ENCODE measurements at places on chromosomes 6 and 20.

DNA sequence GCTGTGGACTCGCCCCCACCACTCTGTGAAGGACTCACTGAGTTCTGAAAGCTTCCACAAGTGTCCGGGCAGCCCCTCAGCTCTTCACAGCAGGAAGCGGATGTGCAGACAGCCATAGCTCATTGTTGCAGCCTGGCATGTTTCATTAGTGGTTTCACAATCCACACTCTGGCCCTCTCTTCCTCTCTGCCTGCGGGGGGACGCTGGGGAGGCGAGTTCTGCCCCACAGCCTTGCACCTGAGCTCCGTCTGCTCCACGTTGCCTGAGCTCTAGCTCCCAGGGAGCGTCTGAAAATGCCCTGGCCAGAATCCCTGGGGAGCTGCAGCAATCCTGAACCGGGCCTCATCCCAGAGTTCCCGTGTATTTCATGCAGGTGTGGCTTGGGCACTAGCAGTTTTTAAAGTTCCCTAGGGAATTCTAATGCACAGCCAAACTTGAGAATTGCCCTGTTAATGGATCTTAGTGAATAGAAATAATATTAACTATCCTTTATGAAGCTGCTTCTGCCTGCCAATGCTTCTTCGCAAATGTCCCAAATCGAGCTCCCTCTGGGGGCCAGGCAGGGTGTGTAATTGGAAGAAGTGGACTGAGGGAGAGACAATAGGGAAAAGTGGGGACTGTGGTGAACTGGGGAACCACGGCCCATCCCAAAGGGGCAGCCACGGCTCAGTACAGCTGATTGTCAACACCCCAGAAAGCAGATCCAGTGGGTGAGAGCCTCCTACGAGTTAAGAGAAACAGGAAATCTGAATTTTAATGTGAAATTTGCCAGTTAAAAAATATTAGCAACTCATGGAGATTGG is 51.5 kb downstream of the CTCFL start:
- DNase-seq, result peak; percentile 25

DNA sequence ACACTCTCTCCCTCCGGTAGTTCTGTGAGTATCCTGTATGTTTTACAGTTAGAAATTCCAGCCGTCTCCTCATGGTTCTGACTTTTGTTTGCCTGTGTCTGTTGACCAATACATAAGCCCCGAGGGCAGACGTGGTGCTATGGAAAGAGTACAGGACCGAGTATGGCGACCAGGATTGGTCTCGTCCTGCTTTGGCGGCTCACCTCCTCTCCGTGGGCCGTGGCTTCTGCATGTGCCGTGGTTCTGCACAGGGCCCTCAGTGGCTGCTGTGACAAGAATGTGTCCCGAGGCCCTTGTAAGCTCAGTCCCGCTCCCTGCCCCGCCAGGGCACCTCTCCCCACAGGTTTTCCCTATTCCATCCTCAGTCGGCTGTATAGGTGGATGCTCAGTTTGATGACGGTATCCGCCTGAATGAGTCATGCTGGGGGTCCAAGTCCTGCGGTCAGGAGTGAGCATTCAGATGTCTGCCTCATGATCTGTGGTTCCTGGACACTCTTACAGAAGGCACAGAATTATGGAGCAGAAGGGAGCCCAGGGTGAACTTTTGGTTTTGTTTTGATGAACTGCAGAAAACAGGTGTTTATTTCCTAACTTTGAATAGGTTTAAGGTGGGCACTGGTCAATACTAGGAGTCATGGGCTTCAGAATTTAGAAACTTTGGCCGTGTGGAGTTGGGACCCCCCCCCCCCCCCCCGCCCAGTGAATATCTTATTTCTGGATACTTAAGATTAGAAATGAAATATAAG is 1.2 kb downstream of the ARFGAP1 start:
- no peak for DNase-seq

DNA sequence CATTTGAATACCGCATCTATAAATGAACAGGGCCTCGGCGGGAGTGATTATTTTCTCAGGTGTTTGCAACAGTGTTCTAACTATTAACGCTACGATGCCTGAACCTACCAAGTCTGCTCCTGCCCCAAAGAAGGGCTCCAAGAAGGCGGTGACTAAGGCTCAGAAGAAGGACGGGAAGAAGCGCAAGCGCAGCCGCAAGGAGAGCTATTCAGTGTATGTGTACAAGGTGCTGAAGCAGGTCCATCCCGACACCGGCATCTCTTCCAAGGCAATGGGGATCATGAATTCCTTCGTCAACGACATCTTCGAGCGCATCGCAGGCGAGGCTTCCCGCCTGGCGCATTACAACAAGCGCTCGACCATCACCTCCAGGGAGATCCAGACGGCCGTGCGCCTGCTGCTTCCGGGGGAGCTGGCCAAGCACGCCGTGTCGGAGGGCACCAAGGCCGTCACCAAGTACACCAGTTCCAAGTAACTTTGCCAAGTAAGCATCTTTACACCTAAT is 70.9 kb downstream of the HFE start:
- peak; percentile 85 for DNase-seq

GRCh38 chr20:5342021-5342420 is 25.3 kb upstream of the PROKR2 start:
- DNase-seq, result no peak

- peak; percentile 59 for DNase-seq
Observed at GRCh38 chr6:31681135-31681671, 336 bp upstream of the LY6G5C start.

DNA sequence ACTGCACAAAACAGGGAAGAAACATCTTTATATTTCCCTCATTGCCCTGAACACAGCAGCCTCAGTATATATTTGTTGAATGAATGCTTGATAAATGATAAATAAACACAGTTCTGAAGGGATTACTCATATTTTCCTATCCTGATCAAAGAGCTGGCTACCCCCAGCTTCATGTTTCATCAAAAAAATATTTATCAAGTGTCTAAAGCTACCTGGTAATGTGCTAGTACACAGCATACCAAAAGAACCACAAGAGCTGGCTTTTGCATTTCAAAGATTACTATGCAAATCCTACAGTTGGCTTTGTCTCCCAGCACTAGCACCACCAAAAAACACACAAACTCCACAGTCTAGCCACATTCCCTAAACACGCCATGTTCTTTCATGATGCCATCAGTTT is 130.0 kb downstream of the BTBD9 start:
- no peak for DNase-seq

GRCh38 chr6:84854811-84855400 is 90.5 kb upstream of the TBX18 start:
- DNase-seq, result no peak

GRCh38 chr6:45350186-45350710 is 22.1 kb downstream of the RUNX2 start:
- DNase-seq, result no peak

DNA sequence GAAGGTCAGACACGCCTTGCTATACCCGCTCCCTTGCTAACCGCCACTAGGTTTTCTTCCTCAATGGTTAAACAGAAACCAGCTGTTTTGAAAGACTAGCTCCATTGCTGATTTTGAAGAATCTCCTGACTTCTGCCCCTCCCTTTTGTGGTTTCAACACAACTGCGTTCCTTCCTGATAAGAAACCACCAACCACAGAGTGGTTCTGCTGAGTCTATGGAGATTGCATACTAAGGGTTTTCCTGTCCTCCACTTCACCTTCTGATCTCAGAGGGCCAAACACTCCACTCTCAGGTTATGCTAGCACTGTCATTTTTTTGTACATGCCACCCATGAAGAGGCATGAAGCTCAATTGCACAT is 207.9 kb downstream of the MYLK4 start:
- DNase-seq, result peak; percentile 40

- DNase-seq, result no peak
Observed at GRCh38 chr6:45212976-45213375, 115.2 kb upstream of the RUNX2 start.

DNA sequence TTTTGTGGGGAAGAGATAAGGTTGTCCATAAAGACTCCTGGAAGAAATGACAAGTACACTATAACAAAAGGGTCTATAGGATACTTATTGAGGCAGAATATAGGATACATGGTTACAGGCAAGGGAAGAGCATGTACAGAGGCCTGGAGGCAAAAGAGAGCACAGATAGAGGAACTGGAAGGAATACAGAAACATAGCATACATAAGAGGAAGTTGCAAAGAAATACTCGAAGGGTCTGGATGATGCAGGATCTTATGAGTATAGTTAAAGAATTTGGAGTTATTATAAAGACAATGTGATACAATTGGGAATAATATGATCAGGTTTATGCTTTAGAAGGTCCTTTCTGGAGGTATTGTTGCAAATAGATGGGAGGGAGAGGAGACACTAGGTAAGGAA is 592.7 kb upstream of the POU3F2 start:
- DNase-seq, result no peak

- no peak for DNase-seq
Observed at GRCh38 chr6:87944541-87944954, 103.1 kb upstream of the SPACA1 start.

DNA sequence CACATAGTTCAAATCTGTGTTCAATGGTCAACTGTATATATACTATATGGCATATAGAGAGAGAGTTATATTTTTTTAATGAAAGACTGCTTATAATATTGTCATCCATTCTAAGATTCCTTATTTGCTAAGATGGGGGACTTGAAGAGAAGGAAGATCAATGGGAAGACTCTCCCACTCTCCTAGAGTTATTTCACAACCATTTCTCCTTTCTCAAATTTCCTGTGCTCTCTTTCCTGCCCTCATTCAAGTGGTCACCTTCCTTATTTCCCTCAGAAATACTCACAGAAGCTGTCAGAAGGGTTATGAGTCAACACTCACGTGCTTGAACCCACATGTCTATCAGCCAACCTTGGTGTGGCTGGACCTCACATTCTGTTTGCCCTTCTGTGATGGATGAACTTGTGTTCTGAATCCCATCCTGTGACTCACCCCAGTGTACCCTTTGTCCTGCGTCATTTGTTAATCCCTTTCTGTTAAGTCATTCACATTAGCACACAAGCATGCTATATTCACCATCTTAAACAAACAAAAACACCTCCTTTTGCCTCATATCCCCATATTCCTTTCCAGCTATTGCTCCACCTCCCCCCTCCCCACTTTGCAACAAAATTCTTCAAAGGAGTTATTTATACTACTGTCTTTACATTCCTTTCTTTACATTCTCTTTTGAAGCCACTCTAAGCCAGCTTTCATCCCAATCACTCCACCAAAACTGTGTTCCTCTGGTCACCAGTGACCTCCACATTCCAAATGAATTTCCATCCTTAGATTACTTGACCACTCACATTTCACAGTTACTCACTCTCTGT is 279.3 kb upstream of the TCF21 start:
- DNase-seq, result no peak

GRCh38 chr20:17875106-17875980 is 93.3 kb downstream of the SNX5 start:
- no peak for DNase-seq

DNA sequence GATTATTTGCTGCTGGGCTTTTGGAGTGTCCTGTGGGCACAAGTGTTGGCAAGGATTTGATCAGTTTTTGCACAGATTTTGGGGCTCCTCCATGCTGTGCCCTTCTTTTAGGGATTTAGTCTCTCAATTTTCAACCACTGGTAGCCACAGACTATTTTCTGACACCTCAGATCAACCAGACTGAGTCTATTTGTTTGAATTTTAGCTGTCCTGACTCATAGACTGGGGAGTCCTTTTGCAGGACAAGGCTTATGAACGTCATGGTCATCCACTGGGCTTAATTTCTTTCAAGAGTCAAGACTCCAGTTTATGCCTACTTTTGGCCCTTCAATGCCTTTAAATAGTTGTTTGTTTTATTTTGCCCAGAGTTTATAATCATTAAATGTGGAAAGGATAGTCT is 59.3 kb downstream of the BCKDHB start:
- DNase-seq, result no peak

DNA sequence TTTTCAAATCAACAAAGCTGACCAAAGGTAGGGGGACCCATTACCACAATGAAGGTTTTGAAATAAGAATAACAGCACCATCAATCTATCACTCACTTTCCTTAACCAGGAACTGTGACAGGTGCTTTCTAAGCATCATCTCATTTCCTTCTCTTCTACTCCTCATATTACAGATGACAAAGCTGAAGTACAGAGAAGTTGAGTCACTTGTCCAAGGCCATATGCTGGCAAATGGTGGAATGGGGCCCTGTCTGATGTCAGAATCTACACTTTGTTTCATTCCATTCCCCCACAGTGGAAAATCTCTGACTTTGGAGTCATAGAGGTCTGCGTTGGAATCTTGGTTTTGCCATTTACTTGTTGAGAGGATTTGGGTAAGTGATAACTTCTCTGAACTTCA is 222.5 kb upstream of the LRFN2 start:
- no peak for DNase-seq

- no peak for DNase-seq
Observed at GRCh38 chr20:56932575-56933330, 303.6 kb downstream of the TFAP2C start.

DNA sequence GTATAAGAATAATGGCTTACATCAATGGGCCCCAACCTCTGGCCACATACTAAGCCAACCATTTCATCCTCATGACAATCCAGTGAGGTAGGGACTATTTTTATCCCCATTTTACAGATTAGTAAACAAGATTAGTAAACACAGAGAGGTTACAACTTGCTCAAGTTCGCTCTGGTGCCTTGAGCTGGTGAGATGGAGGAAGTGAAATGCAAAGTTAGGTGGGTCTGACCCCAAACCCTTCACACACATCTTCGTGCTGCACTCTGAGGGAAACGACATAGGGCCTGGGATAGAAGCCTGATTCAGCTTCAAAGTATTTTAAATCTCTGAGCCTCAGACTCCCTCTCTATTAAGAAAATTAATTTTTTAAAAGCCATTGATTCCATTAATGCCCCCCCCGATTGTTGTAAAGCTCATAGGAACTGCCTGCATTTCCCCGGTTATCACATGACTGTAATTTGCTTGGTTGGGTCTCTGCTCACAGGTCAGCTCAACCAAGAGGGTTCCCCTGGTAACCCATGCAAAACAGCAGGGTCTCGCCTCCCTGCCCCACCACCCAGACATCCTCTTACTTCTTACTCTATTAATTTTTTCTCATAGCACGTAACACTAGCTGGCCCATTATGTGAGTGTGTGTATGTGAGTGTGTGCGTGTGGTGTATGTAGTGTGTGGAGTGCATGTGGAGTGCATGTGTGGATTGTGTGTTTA is 221.2 kb downstream of the MAFB start:
- no peak for DNase-seq

GRCh38 chr6:105178110-105178509 is 1.7 kb downstream of the POPDC3 start:
- no peak for DNase-seq

GRCh38 chr6:112044856-112045255 is 9.0 kb upstream of the CCN6 start:
- no peak for DNase-seq
